WTC11 (cell line): ENCODE measurements at places on chromosomes 1 and 21.

DNA sequence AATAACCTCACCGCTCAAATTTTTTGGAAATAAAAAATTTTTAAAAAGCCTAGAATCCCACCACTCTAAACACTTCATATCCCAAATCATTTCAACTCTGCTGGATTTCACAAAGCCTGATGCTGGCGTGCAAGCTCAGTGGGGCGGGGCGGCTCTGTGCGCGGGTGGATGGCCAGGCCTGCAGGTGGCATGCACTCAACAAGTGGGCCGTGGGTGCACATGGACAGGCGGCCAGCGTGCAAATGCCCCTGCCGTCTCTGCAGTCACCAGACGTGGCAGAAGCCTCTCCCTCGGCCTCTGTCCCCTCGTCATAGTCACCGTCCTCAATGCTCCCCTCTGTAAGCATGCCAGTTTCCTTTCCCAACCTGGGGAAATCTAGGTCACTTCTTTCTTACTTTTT, 6.6 kb upstream of the PDE9A start:
- no peak for DNase-seq

GRCh38 chr1:114025609-114026401, 46.5 kb downstream of the OLFML3 start:
- DNase-seq = no peak

DNA sequence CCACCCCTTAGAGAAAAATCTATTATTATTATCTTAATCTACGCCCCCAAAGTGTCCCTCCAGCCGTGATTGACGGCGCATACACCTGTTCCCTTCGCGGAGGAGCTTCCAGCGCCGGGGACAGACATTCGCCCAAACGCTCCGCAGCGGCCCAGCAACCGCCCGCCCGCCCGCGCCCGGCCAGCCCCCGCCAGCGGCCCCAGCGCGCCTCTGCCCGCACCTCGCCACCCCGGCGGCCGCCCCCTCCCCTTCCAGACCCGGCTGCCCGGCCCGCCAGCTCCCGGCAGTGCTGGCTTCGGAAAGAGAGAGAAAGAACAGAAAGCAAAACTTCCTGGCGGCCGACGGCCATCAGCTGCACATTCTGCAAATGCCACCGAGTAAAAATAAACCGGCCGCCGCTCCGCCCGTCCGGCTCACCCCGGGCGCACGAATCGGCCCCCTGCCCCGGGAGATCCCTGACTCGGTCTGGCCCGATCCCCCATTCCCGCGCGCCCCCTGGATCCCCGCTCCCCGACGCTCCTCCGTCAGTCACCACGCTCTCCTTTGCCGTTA, 1.6 kb downstream of the CASZ1 start:
- peak; percentile 57 for DNase-seq

GRCh38 chr1:2165646-2166045, 28.9 kb downstream of the FAAP20 start:
- peak; percentile 56 for DNase-seq

- DNase-seq = no peak
Observed at GRCh38 chr1:237814319-237814924, 76.3 kb downstream of the ZP4 start.

DNA sequence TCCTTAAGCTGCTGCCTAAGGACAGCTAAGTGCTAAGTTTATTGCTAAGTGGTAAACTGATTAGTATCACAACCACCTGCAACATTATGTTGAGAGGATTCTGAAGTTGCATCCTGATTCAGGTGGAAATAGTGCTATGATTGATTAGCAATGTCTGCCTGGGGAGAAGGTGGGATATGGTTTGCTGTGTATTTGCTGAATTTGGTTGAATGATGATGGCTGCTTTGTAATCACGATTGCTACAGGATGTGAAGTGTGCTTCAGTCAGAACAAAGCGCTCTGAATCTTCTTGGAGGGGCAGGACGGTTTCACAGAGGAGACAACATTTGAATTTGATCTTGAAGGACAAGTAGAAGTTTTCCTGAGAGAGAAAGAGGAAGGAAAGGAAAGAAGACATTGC, 226.0 kb downstream of the ST6GALNAC3 start:
- DNase-seq = no peak

DNA sequence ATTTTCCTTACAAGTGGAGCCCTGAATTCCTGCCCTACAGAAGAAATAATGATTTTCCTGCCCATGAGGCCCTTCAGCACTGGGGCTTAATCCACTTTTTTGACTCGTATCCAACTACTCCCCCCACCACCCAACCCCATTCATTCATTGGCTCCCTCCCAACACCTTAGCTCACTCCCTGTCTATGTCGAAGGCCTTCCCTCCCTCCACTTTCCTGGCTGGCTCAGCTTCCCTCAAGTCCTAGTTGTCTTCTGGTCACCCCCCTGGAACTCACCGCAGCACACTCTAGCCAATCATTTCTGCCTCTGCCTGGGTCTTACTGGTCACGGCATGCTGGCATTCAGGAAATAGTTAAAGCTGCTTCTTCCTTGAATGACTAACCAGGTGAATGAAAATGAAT, 118.9 kb downstream of the PGBD5 start:
- no peak for DNase-seq

GRCh38 chr1:231068762-231069161, 28.7 kb upstream of the FAM89A start:
- DNase-seq = no peak

GRCh38 chr1:199172171-199173124, 533.6 kb downstream of the PTPRC start:
- no peak for DNase-seq

GRCh38 chr1:173406783-173407230, 70.3 kb upstream of the PRDX6 start:
- no peak for DNase-seq

DNA sequence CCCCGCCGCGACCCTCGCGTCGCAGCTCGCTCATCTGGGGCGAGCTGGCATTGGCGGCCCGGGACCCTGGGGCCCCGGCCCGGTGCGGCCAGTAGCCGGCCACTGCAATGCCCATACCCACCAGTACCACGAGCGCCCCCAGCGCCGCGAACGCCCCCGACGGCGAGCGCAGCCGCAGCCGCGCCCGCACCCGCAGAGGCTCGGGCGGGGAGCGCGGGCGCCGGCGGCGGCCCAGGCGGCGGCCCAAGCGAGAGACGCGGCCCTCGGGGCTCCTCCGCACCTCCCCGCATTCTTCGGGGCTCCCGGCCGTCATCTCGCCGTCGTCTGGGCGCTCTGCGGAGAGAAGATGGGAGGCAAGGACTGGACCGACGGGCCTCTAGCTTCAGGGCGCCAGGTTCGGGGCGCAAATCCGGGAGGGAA, 2.2 kb downstream of the TMEM200B start:
- DNase-seq = peak; percentile 63

DNA sequence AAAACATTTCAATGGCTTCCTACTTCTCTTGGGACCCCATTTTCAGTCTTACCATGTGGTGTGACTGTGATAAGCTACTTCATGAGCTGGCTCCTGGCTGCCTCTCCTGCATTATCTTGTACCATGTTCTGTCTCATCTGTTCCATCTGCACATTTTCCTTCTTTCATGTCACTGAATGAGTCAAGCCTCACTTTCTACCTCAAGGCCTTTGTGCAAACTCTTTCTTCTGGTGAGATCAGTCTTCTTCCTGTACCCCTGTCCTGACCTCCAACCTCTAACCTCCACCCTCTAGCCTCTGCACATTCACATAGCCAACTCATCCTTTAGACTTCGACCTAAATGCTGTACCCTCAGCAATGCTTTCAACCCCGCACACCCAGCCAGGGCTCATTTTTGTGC, 9.6 kb upstream of the FAM78B start:
- no peak for DNase-seq

- peak; percentile 79 for DNase-seq
Observed at GRCh38 chr1:39632682-39633417, 6.6 kb downstream of the HEYL start.

- DNase-seq = no peak
Observed at GRCh38 chr1:5690291-5690690, 301.9 kb downstream of the NPHP4 start.

DNA sequence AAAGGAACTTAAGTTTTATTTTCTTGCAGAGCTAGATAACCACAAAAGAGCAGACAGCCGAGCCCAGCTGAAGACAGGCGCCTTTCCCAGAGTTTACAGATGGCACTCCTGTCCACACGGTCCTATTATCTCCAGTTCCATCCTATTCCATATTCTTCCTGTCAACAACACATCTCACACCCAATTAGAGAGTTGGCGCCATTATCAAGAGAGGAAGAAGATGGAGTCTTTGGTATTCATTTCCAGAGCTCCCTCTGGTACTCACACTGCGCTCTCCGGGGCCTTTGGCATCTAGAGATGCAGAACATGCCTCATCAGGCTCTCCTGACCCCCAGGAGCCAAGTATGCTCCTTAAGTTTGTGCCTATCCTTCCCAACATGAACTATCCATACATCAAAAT, 43.3 kb upstream of the SIPA1L2 start:
- no peak for DNase-seq

DNA sequence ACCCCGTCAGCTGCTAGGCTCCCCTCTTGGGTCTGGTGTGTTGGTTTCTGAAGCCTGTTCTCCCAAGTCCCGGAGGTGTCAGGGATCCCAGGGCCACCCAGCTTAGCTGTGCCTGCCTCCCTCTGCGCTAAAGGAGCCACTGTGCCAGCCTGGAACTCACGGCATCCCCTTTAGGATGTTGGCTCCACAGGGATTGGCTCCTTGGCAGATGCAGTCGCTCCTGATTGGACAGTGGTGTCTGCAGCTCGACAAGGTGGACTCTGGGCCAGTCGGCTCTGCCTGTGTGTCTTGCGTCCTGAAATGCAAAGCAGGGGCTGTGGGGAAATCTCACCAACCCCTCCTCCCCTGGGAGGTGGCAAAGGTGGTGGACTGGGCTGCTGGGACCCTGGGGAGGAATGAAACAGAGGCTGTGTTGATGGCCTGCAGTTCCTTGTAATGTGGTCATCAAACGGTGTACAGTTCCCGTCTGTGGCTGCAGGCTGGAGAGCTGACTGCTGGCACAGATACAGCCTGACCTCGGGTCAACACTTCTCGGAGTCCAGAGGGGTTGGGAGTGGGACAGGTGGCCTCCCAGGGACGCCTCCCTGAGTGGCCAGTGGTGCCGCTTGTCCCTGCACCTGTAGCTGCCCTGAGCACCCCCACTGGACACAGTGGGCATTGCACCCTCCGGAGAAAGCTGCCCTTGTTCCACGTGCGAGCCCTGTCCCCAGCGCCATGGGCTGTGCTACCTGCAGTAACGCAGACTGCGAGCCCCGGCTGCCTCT, 11.5 kb upstream of the KCNAB2 start:
- DNase-seq = peak; percentile 86

- DNase-seq = no peak
Observed at GRCh38 chr1:25728301-25728935, 71.6 kb upstream of the SELENON start.

GRCh38 chr1:184219414-184219813, 167.4 kb upstream of the C1orf21 start:
- DNase-seq = no peak

- DNase-seq = no peak
Observed at GRCh38 chr1:182700351-182700709, 15.9 kb upstream of the RGS8 start.

GRCh38 chr1:36513676-36514473, 31.2 kb upstream of the CSF3R start:
- no peak for DNase-seq

DNA sequence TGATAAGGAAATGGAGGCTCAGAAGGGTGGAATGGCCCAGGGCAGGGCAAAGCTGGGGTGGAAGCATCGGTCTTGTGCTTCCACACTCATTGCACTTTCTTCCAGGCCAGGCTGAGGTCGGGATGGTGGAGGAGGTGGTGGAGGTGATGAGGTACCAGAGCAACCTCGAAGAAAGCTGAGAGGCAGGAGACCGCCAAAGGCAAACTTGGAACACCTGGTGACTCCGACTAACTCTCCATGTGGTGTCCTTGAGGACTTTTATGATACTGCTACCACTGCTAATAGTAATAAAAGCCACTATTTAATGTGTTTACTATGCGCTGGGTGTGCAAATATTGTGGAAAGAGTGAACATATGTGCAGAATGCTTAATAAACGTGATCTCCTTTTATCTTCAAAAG, 16.9 kb upstream of the BTG2 start:
- DNase-seq = no peak

DNA sequence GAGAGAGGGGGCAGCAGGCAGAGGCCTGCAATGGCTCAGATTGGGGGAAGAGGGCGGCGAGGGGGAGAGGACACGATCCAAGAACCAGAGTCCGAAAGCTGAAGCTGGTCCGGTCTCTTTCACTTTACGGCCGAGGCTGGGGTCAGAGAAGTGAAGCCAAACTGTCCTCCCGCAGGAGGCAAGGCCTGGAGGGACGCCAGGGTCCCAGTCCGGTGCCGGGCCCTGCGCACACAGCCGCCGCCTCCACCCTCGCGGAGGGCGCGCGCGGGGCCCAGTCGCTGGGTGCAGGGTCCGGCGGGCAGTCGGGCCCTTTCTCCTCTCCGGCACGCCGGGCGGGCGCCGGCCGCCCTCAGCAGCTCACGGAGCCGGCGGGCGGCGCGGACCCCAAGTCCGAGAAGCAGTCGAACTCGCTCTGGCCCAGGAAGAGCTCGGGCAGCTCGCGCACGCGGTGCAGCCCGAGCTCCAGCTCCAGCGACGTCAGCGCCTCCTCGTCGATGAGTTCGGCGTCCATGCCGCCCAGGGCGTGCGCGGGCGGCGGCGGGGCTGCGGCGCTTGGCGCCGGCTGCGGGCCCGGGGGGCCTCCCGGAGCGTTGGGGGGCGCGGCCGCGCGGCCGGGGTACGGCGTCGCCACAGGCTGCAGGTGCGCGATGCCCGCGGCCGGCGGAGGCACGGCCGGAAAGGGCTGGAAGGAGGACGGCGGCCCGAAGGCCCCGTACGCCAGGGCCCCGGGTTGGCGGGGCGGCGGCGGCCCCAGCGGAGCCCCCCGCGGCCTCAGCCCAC, 749 bp downstream of the CITED4 start:
- peak; percentile 45 for DNase-seq

DNA sequence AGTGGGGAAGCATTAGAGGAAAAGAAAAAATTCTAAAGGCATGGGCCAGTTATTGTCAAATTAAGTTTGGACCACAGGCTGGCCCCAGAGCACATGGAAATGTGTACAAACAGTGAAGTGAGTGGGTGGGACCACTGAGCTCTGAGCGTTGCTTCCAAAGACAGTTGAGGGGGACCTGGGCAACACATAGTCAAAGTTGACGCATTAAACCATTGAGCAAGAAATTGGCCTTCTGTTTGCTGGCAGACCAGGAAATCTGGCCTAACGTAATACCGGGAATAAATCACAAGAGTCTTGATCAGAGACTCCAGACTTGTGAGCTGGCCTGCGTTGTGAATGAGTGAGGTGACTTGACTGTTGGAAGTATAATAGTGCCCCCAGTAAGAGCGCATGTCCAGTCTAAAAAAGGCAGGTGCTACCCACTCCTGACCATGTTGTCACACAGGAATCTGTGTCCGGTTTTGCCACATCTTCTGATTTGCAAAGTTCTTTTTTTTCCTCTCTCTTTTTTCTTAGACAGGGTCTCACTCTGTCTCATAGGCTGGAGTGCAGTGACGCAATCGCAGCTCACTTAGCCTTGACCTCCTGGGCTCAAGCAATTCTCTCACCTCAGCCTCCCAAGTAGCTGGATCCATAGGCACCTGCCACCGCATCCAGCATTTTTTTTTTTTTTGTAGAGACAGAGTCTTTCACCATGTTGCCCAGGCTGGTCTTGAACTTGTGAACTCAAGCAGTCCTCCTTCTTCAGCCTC, 10.7 kb downstream of the EPHB2 start:
- DNase-seq = no peak

- DNase-seq = no peak
Observed at GRCh38 chr1:38138498-38139233, 92.1 kb upstream of the POU3F1 start.
